AG20443 (cell line): ENCODE measurements at places on chromosomes 3 and 15.

DNA sequence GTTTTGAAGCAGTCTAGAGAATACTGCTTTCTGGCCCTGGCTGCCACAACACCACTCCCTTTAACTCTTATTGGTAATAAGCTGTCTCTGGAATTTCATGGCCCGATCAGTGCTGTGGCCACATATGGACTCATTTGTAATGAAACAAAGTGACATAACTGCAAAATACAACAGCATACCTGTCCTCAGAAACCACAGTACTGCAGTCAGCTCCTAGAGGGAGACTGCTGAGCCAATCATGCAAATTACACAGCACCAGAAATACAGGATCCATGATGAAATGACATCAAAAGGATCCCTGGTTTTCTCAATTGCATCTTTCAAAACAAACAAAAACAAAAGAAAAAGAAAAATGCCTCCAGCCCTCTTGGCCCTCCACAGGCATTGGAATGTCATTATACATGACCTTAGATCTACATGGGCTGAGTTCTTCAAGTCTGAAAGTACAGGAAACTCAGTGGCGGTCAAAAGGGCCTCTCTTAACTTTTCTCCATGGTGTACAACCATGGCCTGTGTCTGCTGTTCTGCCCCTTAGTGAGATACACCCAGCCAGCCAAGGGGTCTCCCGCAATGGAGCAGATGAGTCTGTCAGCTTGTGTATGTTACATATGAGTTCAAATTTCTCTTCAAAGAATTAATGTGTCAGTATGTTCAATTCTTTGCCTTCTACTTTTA lies 24.9 kb upstream of the KBTBD12 start:
- DNase-seq = no peak

GRCh38 chr3:97895216-97895615 lies 73.4 kb downstream of the CRYBG3 start:
- DNase-seq = no peak

GRCh38 chr3:121759541-121760202 lies 10.1 kb upstream of the GOLGB1 start:
- DNase-seq = no peak

DNA sequence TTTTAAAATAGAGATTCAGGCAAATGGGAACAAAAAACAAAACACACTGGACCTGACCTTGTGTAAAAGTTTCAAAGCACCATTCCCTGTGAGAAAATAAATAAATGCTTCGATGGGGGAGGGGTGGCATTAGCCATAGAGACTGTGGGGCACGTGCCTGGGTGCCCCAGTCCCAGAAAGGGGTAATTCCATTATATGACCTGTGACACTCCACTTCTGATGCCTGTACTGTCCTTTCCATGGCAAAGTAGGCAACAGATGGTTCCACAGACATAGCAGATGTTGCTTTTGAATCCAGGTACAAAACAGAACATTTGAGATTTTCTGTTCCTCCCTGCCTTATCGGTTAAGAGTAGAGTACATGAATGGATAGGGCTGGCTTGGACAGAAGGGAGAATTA lies 3.9 kb downstream of the PHLDB2 start:
- DNase-seq = no peak

DNA sequence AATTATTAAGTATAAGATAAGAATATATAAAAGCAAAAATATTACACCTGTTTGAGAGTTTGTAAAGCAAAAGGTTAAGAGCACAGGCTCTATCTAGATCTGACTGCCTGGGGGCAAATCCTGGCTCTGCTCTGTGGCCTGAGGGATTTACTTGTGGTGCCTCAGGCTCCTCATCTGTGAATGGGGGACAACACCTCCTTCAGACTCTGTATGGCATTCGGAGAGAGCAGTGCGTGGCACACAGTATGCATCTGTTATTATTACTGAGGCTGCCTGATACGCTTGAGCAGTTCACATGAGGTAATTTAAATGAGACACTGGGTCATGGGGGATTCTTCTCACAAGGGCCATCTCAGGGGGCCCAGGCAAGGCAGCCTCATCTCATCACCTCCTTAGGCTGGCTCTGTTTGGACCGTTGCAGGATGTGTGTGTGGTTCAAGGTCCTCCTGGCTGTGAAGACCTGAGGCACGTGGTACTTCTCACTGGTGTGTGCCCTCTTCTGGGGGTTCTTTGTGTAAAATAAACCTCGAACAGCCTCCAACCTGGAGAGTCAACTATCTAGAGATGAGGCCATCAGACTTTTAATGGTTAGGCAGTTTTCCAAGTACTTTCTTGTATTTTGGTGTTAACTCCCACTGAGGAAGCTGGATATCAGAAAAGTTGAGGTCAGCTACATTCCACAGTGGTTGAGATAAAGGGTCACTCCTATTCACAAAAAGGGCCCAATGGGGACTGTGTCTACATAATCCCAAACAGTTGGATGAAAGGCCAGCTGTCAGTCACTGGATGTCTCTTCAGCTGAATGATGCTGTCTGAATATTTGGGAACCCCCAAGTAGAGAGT lies 9.0 kb downstream of the GNB5 start:
- no peak for DNase-seq

GRCh38 chr3:30871720-30872119 lies 22.7 kb downstream of the GADL1 start:
- DNase-seq = no peak

DNA sequence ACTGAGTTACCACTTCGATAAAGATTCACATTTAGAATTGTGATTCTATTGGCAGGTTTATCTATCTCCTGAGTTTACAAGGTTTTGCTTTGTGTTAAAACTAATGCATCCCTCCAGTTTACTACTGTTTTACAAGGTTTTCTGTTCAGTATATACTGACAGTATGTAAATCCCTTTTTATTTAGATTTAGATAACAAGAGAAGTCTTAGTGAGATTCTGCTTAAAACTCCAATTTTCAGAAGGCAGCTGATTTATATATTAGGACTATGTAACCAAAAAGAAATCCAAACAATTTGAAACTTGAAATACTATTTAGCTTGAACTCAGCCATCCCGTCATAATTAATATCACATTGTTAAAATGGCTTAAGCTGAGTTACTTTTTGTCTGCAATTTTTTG lies 619.2 kb downstream of the NAALADL2 start:
- peak; percentile 6 for DNase-seq

DNA sequence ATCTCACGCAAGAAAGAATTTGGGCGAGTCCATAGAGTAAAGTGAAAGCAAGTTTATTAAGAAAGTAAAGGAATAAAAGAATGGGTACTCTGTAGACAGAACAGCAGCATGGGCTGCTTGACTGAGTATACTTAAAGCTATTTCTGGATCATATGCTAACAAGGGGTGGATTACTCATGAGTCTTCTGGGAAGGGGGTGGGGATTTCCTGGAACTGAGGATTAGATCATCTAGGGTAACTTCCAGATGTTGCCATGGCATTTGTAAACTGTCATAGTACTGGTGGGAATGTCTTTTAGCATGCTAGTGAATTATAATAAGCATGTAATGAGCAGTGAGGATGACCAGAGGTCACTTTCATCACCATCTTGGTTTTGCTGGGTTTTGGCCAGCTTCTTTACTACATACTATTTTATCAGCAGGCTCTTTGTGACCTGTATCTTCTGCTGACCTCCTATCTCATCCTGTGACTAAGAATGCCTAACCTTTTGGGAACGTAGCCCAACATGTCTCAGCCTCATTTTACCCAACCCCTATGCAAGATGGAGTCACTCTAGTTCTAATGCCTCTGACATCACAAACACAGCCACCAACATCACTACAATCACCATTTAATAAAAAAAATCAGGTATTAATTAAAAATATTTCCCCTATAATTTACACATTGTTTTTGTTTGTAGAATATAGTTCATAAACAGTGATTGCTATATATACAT lies 890.7 kb upstream of the EPHA6 start:
- peak; percentile 74 for DNase-seq

- peak; percentile 10 for DNase-seq
Observed at GRCh38 chr3:154421083-154421482, 8.9 kb downstream of the GPR149 start.

DNA sequence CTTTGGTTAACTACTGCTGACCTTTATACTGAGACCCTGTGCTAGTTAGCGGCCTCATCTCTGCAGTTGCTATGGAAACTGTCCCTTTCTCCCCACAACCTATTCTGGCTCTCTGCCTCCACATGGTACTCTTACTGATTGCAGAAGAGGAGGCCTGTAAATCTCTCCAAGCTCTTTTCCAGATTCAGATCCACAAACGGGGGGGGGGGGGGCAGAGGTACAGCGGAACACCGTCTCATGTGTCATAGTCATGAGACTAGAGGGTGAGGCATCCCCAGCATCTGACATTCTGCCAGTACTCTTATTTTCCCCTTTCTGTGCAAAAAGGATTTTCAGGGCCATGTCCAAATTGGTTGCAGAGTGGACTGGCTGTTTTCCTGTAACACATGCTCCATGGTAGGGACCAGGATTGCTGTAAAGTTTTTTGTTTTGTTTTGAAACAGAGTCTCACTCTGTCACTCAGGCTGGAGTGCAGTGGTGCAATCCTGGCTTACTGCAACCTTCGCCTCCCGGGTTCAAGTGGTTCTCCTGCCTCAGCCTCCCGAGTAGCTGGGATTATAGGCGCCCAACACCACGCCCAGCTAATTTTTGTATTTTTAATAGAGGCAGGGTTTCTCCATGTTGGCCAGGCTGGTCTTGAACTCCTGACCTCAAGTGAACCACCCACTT lies 8.3 kb upstream of the MAP1A start:
- DNase-seq = no peak

DNA sequence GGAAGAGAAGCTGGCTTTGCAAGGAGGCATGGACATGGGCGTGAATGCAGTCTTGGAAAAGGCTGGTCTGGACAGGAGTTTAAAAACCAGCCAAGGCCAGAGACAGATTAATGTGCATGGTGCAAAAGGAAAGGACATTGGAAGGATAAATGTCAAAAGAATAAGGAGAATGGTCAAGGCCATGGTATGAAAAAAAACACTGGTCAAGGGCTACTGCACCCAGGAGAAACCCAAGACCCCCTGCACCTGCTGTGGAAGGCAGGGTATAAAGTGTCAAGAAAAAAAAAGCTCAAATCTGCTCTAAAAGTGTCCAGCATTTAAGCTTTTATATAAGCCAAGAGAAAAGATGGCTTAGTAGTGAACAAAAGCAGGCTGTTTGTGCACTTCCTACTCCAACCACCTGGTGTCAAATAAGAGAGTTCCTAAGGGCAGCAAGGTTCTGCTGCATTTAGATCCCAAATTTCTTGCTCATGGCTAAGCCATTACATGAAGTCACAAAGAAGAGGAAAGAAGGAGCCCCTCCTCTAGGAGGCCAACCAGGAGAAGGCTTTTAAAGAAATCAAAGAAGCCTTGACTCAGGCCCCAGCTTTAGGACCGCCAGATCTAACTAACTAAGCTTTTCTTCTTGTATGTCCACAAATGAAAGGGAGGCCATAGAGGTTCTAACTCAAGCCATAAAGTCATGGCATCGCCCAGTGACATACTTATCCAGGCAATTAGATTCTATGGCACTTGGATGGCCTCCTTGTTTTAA lies 16.9 kb downstream of the CCR4 start:
- no peak for DNase-seq

GRCh38 chr3:132228923-132229322 lies 88.3 kb upstream of the ACP3 start:
- no peak for DNase-seq

DNA sequence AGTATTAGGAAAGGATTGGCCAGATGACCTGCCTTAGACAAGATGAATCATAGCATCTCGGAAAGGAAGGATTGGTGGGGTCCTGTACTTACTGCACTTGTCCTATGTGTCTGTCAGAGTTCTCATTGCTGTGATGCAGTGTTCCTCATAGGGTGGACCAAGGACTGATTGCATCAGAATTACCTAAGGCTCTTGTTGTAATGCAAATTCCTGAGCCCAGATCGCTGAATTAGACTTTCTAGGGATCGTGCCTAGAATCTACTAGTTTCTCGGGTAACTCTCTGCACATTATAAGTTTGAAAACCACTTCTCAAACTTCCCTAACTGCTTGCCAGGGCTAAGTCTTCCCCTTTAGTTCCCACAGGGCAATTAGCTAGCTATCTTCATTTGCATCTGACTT lies 74.9 kb upstream of the SKOR1 start:
- no peak for DNase-seq

GRCh38 chr3:144361002-144361401 lies 389.4 kb downstream of the DIPK2A start:
- DNase-seq = no peak

DNA sequence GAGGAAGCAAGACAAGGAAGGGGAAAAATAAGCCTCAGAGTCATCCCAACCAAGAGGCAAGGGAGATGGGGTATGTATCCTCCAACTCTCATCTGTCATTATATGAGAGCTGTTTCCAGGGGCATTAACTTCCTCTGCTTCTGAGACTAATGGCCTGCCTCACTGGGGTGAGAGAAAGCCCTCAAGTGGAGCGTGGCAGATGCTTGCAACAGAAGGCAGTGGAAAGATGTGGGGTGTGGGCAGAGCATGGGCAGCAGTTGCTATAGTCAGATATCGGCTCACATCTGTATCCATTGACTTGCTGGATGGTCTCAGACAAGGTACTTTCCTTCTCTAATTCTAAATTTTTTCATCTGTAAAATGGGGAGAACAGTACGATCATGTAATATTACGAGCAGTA lies 81.7 kb upstream of the PLCL2 start:
- DNase-seq = no peak

GRCh38 chr3:138942861-138943623 lies 3.9 kb downstream of the FOXL2 start:
- DNase-seq = no peak
